ENCODE measurements at places on chromosomes 13 and 19.

GRCh38 chr19:47520343-47520806, 5.5 kb upstream of the NAPA start:
- no peak for DNase-seq

GRCh38 chr19:56477429-56478338, 539 bp upstream of the ZNF667 start:
- no peak for DNase-seq

DNA sequence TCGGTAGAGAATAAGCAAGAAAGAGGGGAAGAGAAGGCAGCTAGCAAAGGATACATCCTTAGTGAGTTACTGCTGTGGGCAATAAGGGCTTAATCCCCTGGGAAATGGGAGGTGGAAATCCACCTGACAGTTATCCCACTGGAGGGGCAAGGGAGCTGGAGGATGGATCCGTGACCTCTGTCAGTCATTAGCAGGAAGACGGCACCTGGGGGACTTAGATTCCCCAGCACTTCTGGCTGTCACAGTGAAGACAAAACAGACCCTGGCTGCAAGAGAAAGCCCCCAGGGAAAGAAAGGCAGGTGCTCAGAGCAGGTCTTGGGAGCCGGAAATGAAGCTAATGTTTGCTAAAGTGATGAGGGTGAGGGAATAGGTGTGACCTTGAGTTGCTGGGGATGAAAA, 70.4 kb upstream of the MRI1 start:
- DNase-seq = peak; percentile 41

- DNase-seq = no peak
These were observed 101.2 kb upstream of the TEX29 start for GRCh38 chr13:111219280-111219679.

DNA sequence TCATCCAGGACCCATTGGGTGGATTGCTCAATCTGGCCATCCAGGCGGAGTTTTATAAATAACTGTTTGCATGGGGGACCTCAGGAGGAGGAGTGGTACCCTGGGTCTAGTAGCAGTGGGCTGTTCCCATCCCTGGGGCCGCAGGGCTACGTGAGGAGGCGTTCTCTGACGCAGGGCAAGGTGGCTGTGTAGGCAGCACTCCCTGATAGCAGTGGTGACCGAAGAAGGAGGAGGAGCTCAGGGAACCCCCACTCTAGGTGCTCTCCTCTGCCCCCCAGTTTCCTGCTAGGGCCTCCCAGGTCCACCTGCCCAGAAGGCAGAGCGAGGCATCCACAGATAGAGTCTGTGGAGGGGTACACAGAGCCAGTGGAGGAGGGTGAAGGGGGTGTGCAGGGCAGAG, 64.1 kb downstream of the CCNE1 start:
- DNase-seq = no peak

DNA sequence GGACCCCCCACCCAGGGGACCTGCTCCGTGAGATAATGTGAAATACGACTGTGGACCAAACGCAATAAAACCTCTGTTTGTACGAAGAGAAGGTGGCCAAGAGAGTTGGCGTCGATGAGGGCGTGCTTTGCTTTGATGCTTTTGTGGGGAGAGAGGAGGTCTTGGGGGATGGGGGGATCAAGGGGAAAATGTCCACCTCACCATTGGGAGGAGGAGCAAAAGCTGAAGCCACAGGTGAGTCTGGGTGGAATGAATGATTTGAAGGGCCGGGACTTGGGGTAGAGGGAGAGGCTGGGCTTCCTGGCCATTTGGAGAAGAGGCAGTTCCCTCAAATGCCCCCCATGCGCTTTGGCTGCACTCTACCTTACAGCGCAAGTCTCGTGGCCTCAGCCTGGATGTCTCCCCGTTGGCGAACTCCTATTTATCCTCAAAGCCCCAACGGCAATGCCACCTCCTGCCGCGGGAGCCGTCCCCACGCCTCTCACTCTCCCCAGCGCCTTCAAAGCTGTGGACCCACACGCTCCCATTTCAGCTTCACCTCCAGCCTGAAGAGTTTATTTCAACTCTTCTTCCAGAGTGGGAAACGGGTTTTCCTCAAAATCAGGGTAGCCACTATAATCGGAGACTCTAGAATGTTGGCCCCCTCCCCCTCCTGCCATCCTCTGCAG, 795 bp upstream of the ABCA7 start:
- no peak for DNase-seq

DNA sequence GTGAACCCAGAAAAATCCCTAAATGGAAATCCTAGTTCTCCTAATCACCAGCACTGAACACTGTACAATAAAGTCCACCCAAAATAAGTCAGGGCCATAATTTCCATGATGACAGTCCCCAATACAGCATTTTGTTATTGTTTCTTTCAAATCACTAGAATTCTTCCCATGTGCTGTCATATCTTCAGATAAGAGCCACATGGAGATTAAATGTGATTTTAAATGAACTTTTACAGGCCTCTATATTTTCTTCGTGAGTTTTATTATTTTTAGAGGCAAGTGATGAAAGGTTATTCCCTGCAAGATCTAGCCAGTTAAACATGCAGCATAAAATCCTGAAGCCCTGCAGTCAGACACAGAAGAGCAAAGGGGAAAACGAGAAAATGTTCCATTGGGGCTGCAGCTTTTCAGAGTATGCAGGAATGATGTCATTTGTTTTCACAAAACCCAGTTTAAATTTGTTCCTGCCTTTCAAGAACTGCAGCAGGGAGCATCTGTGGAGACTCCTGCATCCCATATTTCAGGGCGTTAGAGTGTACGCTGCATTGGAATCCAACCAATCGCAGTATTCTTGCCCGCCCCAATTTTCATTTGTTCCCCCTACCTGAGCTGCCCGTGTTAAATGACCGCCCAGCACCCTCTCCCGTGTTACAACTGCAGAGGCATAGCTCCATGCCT, 167.2 kb upstream of the KLF12 start:
- no peak for DNase-seq

- DNase-seq = no peak
These were observed 95.0 kb upstream of the KLF5 start for GRCh38 chr13:72963762-72964161.

- no peak for DNase-seq
These were observed 22.1 kb downstream of the PLEKHF1 start for GRCh38 chr19:29687244-29687896.

GRCh38 chr13:34458756-34459715, 483.0 kb upstream of the NBEA start:
- DNase-seq = no peak

- no peak for DNase-seq
These were observed 164.4 kb downstream of the TM9SF2 start for GRCh38 chr13:99665711-99666110.

GRCh38 chr13:79423801-79424642, 18.0 kb upstream of the RBM26 start:
- no peak for DNase-seq

GRCh38 chr13:60753641-60754040, 356.6 kb downstream of the TDRD3 start:
- no peak for DNase-seq

GRCh38 chr19:18915639-18916038, 3.5 kb downstream of the COPE start:
- no peak for DNase-seq

DNA sequence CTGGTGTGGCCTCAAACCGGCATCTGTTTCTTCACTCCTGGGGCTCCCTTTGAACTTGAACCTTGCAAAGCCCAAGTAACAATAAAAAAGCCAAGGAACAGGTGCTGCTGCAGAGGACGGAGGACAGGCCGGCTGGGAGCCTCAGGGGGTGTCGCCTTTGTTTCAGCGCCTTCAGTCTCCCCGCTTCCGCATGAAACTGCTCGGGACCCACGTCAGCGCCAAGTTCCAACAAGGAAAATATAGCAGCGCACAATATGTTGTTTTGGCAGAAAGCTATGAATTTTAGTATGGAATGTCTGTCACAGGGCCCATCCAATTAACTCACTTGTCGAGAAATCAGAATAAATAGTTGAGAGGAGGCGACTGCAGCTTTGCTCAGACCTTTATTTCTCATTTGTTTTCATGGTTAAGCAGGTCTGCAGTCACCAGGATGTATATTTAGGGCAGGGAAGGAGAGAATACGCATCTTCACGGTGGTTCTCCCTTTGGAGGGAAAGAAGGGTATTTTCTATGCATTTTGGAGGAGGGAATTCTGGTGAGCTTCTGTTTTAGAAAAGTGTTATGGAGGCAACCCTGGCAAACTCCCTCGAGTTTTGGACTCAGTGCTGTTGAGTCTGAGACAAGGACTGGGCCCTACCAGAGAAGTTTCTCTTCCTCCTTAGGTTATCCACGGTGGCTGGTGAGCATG, 34.3 kb upstream of the MEDAG start:
- no peak for DNase-seq

DNA sequence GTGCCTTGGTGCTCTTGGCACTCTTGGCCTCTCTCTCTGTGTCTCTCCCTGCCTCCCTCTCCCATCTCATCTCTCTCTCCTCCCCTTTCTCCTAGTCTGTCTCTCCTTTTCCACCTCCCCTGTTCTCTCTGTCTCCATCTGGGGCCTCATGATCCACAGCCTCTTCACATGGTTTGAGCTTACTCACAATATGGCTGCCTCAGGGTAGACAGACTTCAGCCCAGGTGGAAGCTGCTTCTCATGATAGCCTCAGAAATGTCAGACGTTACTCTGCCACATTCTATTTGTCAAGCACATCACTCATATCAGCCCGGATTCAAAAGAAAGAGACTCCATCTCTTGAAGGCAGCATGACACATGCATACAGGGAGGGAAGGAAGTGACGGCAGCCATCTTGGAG, 18.4 kb upstream of the S1PR4 start:
- DNase-seq = no peak

- DNase-seq = no peak
These were observed 10.2 kb upstream of the TMEM160 start for GRCh38 chr19:47058621-47059022.

GRCh38 chr13:34867590-34867989, 74.5 kb upstream of the NBEA start:
- no peak for DNase-seq

GRCh38 chr19:51514866-51515481, 13.4 kb upstream of the SIGLEC12 start:
- DNase-seq = peak; percentile 9

GRCh38 chr13:99861771-99862170, 109.8 kb downstream of the ZIC5 start:
- no peak for DNase-seq

DNA sequence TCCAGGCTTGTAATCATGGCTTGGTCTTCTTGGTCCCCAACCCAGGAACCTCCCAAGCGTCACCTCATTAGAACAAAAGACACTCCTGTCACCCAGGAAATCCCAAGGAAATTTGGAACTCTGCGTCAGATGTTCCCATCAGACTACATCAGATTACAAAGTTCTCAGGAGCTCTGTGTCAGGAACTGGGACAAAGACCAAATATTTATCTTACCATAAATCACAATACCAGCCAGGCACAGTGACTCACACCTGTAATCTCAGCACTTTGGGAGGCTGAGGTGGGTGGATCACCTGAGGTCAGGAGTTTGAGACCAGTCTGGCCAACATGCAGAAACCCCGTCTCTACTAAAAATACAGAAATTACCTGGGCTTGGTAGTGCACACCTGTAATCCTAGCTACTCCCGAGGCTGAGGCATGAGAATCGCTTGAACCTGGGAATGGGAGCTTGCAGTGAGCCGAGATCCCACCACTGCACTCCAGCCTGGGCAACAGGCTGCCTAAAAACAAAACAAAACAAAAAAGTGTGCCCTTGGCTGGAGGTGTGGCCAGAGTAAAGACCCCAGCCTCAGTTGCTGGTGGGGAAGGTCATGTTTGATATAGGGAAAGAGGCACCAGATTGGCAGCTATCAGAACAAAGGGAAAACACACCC, 16.7 kb upstream of the CCDC124 start:
- no peak for DNase-seq

- DNase-seq = no peak
These were observed 445.6 kb downstream of the KCTD12 start for GRCh38 chr13:76440568-76440967.

- DNase-seq = peak; percentile 44
These were observed 94.3 kb upstream of the NBEA start for GRCh38 chr13:34847766-34848165.

- no peak for DNase-seq
These were observed 27.2 kb upstream of the NDUFS7 start for GRCh38 chr19:1356508-1356865.

DNA sequence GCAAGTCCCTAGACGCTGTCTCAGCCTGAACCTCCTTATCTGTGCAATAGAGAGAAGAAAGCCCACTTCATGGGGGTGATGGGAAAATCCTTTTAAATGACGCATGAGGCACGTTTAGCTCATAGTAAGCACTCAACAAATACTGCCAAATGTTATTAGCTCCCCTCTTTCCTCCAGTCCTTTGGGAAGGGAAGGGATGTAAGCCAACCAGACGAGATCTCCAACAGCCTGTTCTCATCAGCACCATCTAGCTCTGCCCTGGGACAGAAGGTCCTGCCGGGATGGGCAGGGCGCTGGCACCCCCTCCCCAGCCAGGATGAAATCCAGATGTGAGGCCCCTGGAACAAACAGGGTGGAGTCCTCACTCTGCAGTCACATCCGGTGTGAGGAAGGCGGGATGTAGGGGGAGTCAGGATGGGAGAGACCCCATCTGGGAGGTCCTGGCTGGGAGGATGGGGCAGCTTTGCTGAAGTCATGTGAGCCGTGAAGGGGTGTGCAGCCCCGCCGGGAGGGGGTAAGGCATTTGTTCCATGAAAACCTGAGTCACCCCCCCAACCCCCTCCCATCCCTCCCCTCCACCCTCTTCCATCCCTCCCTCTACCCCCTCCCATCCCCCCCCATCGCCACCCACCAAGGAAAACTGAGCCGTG, 4.6 kb downstream of the S1PR2 start:
- no peak for DNase-seq

DNA sequence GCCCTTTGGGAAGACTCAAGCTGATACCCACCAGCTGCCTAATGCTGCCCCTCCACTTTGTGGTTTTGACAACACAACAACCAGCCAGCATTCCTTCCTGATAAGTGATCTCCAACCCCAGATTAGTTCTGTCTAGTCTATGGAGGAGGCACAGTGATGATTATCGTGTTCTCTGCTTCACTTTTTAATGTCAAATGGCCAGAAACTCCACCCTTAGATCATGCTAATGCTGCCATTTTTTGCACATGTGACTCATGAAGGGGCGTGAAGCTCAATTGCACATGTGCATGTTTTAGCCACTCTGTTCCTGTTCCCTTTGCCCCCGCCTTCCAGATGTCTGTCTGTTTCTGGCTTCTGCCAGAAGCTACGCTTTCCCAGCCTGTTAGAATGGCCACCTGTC, 199.8 kb downstream of the COG6 start:
- no peak for DNase-seq

- DNase-seq = no peak
These were observed 47.5 kb upstream of the RNF113B start for GRCh38 chr13:98224557-98224956.

- DNase-seq = no peak
These were observed 534.4 kb downstream of the IRS2 start for GRCh38 chr13:109251956-109252355.
